Fibroblast of villous mesenchyme (primary cell): ENCODE measurements at places on chromosomes 1 and 21.

GRCh38 chr1:180863158-180863775 lies 49.4 kb upstream of the KIAA1614 start:
- peak; percentile 67 for DNase-seq

GRCh38 chr21:36927719-36928117 lies 38.8 kb downstream of the HLCS start:
- peak; percentile 87 for DNase-seq

DNA sequence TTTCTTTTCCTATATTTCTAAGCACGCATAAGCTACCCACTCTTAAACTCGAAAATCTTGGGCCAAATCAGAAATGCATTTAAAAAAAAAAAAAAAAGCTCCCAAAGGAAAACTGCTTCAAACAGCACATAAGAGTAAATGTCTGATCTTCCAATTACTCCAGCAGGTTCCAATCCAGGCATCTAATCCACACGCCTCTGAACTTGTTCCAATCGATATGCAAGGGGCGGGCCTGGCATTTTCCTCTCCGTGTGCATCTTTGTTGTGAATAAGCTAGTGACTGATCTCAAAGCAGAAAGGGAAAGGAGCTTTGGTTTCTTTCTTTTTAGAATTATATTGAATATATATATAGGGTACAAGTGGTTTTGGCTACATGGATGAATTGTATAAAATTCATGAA lies 365.5 kb downstream of the PRDM2 start:
- no peak for DNase-seq

DNA sequence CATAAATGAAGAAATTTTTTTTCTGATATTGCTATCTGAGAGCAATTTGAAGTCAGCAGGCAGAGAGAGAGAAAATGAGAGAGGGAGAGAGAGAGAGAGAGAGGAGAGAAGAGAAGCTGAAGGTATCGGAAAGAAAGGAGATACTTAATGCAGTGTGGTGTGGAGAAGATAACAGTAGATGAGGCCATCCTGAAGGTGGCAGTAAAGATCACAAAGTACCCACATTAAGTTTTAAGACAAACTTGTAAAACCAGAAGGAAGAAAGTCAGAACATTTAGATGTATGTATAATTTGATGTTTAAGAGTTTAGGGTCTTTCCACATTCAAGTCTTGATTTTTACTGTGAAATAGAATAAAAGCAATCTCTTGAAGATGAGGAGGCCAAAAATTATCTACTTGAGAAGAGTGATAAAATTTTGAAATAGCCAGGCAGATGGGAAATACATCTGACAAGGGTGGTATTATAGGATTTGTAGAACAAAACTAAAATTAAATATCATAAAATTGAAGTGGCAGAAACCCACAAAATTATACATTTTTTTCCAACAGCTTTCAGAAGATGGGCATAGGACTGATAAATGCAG lies 1753.4 kb downstream of the MRPL39 start:
- DNase-seq, result no peak

DNA sequence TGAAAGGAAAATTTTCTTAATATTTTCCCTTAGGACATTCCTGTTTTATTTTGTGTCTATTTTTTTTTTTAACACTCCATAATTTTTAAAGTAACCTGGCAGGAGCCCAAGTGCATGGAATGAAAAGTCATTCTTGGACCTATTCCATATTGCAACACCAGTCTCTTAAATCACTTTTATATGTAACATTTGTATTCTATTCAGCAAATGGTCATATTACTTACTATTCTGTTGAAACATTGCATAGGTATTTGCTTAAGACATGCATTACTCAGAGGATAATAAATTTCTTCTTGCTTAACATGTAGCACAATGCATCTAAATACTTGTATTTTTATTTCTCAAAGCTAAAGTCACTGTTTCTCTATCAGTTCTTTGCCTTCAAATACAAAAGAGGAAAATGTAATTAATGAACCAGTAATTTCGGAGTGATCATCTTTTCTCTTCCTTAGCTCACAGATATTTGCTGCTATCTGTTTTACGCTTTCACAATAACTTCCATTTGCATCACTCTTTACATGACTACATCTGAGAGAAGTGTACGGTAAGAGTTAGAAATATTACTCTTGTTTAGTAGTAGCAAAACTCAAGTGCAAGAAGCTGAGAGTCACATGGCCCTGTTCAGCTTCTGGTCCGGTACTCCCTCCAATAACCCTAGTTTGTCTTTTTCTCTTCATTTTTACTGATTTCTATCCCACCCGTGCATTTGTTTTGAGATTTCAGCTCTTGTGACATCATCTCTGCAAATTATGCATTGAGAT lies 394.8 kb downstream of the USP25 start:
- DNase-seq, result peak; percentile 87
